CD4-positive, alpha-beta T cell treated with Interleukin-21 for 1 hour (primary cell): ENCODE measurements at places on chromosomes 4 and X.

DNA sequence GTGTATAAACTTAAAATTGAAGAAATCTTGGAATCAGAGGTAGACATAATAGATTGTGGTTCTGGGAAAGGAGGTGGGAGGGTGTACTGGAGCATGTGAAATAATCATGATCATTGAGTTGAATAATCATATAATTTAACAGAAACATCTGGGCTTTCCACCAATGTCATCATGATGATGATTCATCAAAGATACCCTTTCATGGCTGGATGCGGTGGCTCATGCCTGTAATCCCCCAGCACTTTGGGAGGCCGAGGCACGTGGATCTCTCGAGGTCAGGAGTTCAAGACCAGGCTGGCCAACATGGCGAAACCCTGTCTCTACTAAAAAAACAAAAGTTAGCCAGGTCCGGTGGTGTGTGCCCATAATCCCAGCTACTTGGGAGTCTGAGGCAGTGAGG lies 6.7 kb upstream of the RUFY3 start:
- no peak for DNase-seq

- DNase-seq: no peak
Measured at GRCh38 chr4:13922459-13922858, 294.9 kb upstream of the BOD1L1 start.

DNA sequence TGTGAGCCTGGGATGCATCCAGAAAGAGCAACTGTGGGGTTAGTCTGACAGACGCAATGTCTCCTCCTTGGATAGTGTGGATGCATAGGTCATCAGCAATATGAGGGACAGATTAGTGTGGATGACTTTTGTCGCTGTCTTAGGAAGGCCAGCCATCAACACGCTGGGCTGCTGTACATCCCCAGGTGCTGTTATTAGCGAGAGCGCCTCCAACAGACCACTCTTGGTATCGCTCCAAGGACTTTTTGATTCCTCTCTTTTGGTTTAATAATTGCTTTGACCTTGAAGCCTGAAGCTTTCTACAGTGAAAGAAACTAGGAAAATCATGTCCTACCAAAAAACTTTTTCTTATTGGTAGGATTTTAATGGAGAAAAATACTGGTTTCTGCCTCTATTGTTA lies 76.7 kb downstream of the TMEM131L start:
- DNase-seq: no peak

- no peak for DNase-seq
Measured at GRCh38 chr4:44479731-44480130, 31.1 kb upstream of the KCTD8 start.

DNA sequence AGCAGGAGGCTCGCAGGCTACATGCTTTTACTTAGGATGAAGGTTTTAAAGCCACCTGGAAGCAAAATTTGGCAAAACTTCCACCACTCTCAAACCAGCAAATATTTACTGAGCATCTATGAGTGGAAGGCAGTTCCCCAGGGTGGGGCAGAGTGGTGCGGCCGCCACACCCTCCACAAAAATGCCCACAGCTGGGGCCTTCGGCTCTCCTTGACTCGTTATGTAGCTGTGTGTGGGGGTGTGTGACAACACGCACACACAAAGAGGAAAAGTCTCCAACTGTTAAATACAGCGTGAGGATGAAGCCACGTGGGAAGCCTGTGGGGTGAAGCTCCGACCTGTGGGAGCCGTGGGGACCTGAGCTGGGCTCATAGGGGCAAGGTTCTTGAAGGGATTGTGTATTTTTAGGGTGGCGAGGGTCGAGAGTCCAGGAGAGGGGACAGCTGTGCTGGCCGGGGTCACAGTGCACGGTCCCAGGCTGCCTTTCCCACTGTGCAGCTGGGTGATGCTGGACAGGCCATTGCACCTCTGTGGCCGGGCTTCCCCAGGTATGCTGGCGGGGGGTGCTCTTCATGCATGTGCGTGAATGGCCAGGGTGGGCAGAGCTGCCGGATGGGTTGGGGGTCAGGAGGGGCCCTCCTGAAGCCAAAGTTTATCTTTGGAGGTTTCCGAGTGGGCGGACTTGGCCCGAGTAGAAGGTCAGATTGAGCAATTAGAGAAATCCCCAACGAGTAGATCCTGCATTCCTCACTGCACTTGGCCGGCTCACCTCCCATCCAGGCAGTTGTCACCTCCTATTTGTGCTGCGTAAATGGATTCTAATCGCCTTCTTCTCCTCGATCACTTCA lies 25.4 kb downstream of the SORCS2 start:
- DNase-seq: no peak

DNA sequence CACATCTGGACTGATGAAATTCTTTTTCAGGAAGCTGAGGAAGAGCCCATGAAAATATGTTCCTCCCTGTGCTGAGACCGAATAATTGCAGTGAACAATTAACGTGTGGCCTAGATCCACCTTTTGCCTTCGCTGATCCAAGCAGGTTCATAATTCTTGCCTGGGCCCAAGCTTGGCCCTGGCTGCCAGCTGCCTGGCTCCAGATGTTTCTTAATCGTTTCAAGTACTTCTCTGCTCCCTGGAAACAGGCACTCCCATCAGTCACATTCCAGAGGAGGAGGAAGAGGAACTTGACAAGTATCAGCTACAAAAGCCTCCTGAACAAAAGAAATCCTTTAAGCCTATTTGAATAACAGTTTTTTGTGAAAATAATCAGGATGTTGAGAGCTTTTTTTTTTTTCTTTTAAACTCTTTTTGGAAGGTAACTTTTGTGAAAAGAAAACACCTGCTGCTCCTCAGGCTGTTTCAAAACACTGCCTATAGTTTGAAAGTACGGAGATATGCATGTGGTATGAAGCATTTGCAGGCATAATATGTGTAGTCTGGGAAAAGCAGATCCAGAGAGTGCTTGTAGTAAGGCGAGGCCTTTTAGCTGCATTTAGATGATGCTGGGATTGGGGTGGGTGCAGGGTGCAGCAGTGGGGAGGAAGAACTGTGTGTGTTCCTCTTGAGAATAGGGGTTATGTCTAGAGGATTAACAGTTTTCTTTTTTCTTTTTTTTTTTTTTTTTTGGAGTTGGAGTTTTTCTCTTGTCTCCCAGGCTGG lies 154.4 kb downstream of the PTTG2 start:
- DNase-seq: no peak

GRCh38 chrX:101411984-101412383 lies 4.0 kb downstream of the HNRNPH2 start:
- no peak for DNase-seq

GRCh38 chrX:136666088-136666487 lies 18.1 kb downstream of the CD40LG start:
- DNase-seq: no peak

GRCh38 chr4:11189756-11190155 lies 238.9 kb downstream of the HS3ST1 start:
- no peak for DNase-seq

GRCh38 chrX:71637848-71638247 lies 19.5 kb upstream of the CXCR3 start:
- no peak for DNase-seq

GRCh38 chr4:1377606-1378261 lies 28.5 kb downstream of the NKX1-1 start:
- DNase-seq: no peak

DNA sequence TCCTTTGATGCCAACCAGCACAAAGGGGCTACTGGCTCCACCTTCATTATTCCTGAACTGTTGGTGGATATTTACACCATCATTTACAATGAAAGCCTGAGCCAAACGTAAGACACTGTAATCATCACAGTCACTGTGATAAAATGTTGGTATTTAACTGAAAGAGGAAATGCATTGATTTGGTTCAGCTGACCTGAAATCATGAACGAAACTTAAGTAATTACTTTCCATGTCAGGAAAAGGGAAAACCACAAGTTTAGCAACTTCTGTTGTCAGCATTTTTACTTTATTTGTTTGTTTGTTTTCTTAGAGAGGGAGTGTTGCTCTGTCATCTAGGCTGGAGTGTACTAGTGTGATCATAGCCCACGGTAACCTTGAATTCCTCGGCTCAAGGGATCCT lies 247.8 kb upstream of the FAM47A start:
- no peak for DNase-seq

DNA sequence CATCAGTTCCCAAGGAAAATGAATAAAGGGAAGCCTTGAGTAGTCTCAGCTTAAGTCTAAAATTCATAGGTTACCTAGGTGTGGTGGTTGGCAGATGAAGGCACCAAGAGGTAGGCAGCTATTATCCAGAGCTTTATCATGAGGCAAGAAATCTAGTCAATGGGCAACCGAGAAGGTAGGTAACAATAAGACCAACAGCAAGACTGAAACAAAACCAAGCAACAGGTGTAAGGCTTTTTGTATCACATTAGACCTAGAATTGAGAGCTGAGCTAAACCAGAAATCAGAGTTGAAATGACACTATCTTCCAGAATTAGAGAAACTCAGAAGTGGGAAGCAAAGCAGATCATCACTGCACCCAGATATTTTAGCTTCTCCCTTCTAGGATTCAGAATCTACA lies 117.1 kb downstream of the CAMK2D start:
- no peak for DNase-seq

DNA sequence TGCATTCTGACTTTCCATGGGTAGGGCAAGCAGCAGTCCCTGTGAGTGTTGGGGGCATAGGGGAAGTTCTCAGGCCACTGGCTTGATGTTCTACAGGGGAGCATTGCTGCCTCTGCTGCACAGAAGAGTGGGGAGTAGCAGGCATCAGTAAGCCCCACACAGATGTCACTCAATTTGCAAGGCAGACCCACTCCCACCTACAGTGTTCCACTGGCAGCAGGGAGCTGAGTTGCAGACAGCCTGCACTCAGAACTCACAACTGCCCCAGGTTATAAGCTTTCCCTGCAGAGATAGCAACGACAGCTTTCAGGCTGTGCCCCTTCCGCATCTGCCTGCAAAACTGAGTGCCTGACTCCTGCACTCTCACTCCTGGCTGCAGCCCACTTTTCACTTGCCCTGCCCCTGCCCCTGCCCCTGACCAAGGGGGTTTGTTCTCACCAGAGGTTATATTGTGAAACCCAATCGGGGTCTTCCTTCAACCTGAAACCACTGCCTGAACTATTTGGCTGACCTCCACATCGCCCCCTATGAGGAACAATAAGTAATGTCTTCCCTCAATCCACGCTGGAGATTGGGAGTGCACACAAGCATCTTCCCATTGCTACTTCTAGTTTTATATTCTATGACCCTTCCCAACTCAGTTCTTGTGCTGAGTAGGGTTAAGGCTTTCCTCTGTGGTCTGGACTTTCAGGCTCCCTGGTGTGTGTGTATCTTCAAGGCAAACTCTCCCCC lies 227.4 kb upstream of the CXorf51B start:
- no peak for DNase-seq

DNA sequence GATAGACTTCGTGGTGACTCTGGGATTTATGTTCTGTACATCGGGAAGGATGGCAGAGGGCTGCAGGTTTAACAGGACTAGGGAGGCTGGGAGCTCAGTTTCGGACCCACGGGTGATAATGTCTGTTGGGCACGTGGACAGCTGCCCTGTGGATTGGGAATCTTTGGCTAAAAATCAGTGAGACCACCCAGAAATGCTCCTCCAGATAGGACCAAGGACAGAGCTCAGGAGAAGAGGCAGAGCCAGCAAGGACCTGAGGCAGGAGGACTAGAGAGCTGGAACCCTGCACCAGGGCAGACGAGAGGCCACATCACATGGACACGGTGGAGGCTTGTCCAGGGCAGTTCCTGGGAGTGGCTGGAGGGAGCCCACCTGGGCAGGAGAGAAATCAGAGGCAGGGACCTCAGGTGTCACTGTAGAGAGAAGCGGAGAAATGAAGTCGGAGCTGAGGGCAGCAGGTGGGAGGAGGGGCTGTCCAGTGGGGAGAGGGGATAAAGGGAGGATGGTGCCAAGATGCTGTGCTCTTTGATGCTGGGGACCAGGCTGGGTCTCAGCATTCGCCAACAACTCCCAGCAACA lies 79.2 kb downstream of the CPZ start:
- no peak for DNase-seq

- DNase-seq: no peak
Measured at GRCh38 chrX:30824275-30824674, 64.8 kb downstream of the TAB3 start.

GRCh38 chrX:130561930-130562329 lies 160.1 kb downstream of the RBMX2 start:
- DNase-seq: no peak

DNA sequence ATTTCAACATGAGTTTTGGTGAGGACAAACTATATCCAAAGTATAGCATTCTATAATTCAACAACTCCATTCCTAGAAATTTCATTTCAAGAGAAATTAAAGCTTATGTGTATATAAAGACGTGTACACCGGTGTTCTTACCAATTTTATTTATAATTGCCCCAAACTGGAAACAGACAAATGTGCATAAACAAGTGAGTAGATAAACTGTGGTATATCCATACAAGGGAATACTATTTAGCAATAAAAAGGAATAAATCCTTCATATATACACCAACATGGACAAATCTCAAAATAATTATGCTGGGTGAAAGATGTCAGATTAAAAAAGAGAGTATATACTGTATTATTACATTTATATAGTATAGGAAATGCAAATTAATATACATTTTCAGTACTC lies 19.9 kb downstream of the HNRNPH2 start:
- DNase-seq: no peak

- DNase-seq: no peak
Measured at GRCh38 chr4:84966382-84967242, at the start of gene WDFY3. TSS of gene WDFY3 (minus strand) at chr4:84966690. CDS start at chr4:84860591, 106,099 bp downstream.

DNA sequence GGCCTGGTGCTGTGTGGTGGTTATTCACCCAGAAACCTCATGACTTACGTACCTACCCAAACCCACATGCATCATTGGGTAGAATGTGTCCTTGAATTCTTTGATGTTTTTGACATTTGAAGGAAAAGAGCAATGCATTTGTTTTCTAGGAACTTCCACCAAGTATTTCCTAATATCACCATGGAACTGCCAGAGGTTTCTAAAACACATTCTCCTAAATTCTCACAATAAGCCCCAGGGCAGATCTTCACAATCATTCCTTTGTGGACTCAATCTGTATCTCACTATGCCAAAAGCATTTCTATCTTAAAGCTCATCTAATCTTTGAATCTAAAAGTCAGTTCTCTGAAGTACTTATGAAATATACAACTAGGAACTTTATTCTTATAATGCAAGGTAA lies 8.3 kb upstream of the ODAM start:
- DNase-seq: no peak

GRCh38 chr4:86928400-86929255 lies 6.2 kb upstream of the AFF1 start:
- DNase-seq: no peak

GRCh38 chr4:40337051-40337450 lies 1.9 kb downstream of the CHRNA9 start:
- DNase-seq: no peak

DNA sequence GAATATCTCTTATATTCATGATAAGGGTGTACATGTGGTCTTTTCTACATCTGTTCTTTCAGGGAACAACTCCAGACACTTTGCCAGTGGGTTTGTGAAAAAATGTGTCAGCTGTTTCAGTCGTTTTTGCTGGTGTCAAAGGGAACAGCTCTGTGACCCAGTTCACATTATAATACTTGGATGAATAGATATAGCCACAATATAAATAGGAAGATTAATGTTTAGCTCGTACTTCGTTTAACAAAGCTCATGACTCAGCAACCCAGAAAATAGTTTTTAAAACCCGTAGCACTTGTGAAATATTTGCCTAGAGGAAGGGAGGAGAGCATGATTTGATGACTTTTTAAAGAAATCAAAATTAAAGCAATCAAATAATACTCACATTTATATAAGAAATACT lies 7.9 kb downstream of the LIAS start:
- no peak for DNase-seq
